ENCODE measurements at places on chromosomes 12 and 14.

- DNase-seq: no peak
Measured at GRCh38 chr12:46177025-46177424, 91.8 kb downstream of the SLC38A1 start.

DNA sequence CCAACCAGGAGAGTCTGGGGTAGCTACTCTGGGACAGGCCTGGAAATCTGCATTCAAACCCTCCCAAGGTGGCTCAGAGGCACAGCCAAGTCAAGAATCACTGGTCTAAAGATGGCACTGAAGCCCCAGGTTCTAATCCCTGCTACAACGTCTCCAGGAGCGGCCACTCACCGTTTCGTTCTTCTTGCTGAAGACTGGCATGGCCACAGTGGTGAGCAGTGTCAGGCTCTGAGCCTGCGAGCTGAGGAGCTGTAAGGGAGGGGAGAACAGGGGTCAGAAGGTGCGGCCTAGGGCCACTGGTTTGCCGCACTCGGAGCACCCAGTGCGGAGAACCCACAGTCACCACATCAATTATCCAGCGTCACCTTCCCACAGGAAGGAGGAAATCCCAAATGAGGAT lies 38.8 kb downstream of the CACNA2D4 start:
- DNase-seq: no peak

- DNase-seq: no peak
Measured at GRCh38 chr14:89616852-89617341, 199.9 kb upstream of the FOXN3 start.

- no peak for DNase-seq
Measured at GRCh38 chr12:130589540-130590317, 126.4 kb downstream of the RIMBP2 start.

Data from NCI-H1436 (cell line).